ENCODE measurements at places on chromosomes 12 and 14. TPM values are rescaled to one million over a fixed set of nuclear protein-coding genes. Genes with fewer than 3 reads are reported as not detected.

Gene OVCH1
- total RNA-seq: not detected

Gene SLCO1B1
- not detected for total RNA-seq

Gene TCTN2
- 2.9 TPM for total RNA-seq

Gene SLC10A1
- total RNA-seq: not detected

Gene COX8C
- not detected for total RNA-seq

Gene HCAR2
- total RNA-seq: not detected

Gene SCNN1A
- 0.43 TPM for total RNA-seq

Gene SERPINA10
- not detected for total RNA-seq

Gene AQP6
- total RNA-seq: not detected

Gene KRT85
- not detected for total RNA-seq

Gene KRT5
- total RNA-seq: not detected

Gene ACVRL1
- total RNA-seq: 263 TPM

Gene PEBP1
- total RNA-seq: 153 TPM

Gene MIP
- 0.26 TPM for total RNA-seq

Gene SLC25A21
- 0.60 TPM for total RNA-seq

Gene OTX2
- total RNA-seq: not detected

Gene TAS2R30
- 2.7 TPM for total RNA-seq

Gene PTPRQ
- total RNA-seq: under 0.01 TPM

Gene NDUFA9
- 42.4 TPM for total RNA-seq

Gene POTEG
- not detected for total RNA-seq

Gene ITGA7
- total RNA-seq: not detected

Gene FOXM1
- total RNA-seq: 1.3 TPM

Gene RIMKLB
- total RNA-seq: 34.6 TPM

Gene EIF2S3B
- 0.54 TPM for total RNA-seq

Gene TAS2R13
- 1.0 TPM for total RNA-seq

Gene PAPLN
- total RNA-seq: 25.3 TPM

Gene PPP4R3A
- 78.5 TPM for total RNA-seq

Gene RAB2B
- total RNA-seq: 25.6 TPM

Gene KRT73
- not detected for total RNA-seq

Gene MANSC4
- not detected for total RNA-seq

Gene PGF
- 8.6 TPM for total RNA-seq

Gene PLBD1
- 0.17 TPM for total RNA-seq

Gene PRH2
- not detected for total RNA-seq

Gene SERPINA9
- not detected for total RNA-seq

Gene SPIC
- not detected for total RNA-seq

Gene SDR39U1
- total RNA-seq: 7.4 TPM
